ENCODE measurements at places on chromosomes 3 and 15.

DNA sequence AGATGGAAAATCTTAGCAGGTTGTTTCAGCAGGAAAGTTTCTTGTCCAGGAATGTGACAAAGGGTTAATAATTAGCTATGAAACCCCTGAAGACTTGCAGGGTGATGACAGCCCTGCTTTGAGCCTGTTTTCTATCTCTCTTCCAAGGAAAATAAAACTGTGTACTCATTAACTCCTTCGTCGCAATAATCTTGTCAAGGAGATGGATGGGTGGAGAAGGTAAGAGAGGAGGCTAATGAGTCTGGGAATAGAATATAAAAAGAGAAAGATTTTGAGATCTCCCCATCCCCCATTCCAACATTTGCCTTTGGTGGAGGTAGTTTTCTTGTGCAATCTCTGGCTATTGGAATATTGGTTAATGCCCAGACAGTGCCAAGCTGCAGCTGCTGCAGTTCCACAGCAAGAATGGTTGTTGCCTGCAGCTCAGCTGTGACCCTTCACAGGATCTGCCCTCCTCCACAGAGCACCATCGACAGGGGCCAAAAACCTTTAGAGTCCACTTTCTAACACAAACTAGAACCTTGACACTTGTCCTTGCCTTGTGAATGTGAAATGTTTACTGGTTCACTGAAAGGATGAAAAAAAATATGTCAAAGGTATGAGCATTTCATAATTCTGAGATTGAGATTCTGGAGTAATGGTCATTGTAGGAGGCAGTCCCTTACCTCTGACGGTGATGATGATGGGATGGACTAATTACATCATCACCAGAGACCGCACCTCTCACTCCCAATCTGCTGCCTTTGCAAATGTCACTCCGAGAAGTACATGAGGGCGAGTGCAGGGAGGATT is 4.2 kb upstream of the LRIG1 start:
- DNase-seq = no peak

GRCh38 chr3:115839246-115839645 is 215.9 kb downstream of the GAP43 start:
- DNase-seq = no peak

GRCh38 chr3:89440386-89440785 is 333.0 kb downstream of the EPHA3 start:
- no peak for DNase-seq

GRCh38 chr3:177441813-177442646 is 244.7 kb upstream of the TBL1XR1 start:
- peak; percentile 19 for DNase-seq

DNA sequence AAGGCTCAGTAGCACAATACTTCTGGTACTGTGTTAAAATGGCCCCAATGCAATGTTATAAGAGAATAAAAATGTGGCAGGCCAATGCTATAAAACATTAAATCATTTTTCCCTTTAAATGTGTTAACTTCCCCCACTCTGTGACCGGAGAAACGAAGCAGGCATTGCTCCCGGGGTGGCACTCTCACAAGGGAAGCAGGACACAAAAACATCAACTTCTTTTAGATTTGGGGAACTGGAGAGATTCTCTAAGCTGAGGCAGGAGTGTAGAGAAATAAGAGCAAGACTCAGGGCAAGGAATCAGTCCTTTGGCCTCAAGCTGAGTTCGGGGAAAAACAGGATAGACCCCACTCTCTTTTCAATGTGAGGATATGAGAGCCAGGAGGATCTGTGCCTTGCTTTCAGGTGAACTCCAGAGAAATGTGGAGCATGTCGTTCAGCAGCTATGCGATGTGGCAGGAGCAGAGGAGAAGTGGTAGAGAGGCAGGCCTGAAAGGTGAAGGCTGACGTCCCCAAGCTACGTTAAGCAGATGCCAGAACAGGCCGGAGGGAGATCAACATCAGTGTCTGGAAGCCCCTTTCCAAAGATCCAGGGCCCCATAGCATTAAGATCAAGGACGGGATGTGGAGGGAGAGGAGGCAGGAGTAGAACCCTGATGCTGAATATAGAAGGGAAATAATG is 160.2 kb downstream of the PLD1 start:
- no peak for DNase-seq

- DNase-seq = no peak
These were observed 169.4 kb downstream of the FNDC3B start for GRCh38 chr3:172208586-172209332.

DNA sequence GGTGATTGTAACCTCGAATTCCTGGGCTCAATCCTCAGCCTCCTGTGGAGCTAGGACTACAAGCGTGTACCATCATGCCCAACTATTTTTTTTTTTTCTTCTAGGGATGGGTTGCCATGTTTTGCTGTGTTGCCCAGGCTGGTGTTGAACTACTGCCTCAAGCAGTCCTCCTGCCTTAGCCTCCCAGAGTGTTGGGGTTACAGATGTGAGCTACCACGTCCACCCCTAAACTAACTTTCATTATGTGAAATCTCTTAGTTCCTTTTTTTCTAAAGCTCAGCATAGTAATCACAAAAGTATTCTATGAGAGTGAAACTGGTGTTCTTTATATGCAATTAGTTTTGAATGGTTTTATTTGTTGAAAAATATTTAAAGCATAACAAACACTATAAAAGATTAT is 92.1 kb downstream of the XRN1 start:
- no peak for DNase-seq

DNA sequence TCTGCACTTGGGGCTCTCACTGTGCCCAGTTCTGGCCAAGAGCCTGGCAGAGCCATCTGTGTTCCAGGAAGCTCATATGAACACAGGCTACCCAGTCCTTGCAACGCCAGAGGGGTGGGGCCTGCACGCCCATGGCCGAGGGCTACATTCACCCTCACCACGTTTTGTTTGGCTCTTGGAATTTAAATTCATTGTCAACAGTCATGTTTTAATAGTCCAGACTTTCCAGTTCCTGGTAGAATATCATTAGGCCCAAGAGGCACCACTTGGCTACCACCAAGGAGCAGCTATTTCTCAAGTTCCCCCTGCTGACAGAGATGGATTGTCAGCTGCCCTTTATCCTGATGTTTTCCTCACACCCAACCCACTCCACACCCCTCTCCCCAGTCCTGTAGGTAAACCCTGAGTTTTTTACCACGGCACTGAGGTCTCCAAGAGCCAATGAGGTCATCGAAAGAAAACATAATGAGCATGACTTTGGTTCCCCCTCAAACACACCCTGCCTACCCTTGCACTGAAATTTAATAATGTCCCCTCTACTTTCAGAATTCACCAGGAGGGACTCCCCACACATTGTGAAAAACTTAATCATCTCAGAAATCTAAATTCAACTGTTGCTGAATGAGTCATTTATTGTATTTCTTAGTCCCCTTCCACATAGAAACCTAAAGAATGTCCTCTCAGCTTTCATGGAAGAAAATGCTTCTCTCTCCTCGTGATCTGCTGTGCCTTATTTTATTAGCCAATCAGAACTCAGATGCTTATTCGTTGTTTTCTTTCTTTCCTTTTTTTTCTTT is 125.1 kb downstream of the SHQ1 start:
- no peak for DNase-seq

DNA sequence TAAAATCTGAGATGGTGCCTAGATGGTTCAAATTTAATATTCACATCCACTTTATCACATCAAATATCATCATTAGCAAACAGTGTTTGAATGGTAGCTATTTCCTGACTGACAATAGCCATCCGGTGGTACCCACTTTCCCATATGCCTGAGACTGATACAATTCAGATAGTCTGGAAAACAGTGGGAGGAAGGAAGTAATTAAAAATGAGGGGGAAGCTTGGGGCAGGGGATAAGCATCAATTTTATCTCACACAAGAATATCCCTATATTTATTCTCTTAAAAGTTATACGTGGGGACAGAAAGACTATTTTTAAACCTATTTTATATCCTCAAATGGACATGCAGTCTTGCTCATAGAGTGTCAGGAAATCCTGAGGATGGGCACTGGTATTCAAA is 122.5 kb upstream of the GAP43 start:
- no peak for DNase-seq

DNA sequence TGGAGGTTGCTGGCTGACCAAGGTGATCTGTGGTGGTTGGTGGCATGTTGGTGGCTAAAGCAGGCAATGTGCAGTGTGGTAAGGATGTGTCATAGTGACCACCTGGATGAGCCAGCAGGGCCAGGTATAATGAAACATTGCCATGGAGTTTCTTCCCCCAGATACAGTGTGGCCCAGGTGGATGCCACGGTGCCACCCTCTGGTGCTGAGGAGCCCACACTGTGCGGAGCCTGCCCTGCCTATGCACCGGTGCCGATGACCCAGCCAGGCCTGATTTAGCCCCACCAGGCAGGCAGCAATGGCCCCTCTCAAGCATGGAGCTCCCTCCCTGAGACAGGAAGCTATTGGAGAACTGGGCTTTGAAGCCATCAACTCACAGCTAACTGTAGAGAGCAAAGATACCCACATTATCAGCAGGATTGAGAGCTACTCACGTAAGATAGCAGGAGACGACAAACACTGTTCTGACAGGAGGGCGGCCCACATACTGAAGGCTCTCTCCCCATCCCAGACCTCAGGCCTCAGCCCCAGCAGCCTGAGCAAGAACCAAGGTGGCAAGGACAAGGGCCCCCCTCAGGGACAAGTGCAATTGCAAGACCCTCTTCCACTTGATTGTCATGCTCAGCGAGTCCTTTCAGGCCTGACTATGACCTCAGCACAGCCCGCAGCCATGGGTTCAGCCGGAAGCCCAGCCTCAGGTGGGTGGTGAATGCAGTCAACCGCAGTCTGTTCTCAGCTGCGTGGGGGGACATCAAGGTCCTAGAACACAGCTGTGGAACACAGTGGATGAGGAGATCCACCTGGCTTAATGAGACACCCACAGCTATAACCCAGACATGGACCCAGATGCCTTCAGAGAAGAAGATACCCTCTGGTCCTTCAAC is 82.8 kb upstream of the CDV3 start:
- DNase-seq = peak; percentile 58

DNA sequence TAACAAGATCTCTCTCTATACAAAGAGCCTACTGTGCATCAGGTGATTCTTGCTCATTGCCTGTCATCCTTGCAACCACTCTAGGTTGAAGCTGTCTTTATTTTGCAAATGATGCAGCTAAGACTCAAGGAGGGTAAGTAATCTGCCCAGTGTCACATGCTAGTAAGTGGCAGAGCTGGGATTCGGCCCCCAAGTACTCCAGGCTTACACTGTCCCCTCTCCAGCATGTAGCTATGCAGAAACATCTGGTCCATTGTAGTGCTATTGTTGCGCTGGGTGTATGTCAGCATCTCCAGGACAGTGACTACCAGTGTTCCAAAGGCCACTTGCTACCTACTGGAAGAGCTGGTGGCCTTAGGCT is 248.9 kb downstream of the SLCO3A1 start:
- no peak for DNase-seq
